Natural killer cell (primary cell): ENCODE measurements at places on chromosomes 1 and 21.

- DNase-seq: no peak
Measured at GRCh38 chr1:33378524-33378923, 52.4 kb downstream of the PHC2 start.

DNA sequence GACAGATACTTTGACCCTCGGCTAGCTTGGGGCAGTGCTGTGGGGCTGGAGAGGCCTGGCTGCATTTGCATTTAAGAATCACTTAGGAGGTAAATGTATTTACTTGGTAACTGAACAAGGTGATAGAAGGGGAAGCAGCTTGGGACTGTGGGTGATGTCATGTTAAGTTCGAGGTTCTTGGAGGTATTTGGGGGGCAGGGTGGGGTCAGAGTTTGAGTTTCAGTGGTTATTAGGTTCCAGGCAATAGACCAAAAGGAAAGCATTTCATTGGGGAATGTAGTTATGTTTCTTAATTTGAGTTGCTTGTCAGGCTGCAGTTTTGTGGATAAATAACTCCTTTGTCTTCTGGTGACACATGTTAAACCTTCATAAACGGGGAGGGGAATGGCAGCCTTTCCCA is 2.4 kb upstream of the FAM78B start:
- no peak for DNase-seq

- no peak for DNase-seq
Measured at GRCh38 chr1:233668146-233668724, 54.3 kb downstream of the KCNK1 start.

DNA sequence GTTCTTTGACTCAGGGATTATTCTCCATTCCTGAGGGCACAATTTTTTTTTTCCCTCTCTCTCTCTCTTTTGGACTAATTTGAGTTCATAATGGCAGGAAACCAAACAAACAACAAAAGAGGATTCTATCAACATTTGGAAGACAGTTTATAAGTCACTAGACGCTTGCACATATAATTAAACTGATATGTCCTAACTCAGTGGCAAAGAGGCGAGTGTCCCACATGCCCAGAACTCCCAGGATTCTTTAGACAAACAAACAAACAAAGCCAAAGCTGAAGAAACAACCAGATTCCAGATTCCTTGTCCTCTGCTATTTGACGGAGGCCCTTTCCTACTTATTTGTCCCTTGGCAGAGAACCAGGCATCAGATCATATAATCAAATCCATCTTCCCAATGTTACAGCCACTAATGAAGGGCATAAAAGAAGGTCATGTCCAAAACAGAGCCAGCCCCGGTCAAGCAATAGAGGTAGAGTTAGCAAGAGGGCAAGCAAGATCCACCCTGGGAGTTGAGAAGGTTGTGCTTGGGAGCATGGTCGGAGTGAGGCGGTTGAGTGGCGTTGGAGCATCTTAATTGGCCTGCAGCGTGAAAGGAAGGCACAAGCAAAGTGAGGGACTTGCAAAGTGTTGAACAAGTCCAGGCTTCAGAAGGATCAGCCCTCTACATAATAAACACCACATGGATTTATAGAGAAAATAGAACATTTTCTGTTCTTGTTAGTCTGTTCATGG is 30.3 kb downstream of the ZNF362 start:
- DNase-seq: no peak

DNA sequence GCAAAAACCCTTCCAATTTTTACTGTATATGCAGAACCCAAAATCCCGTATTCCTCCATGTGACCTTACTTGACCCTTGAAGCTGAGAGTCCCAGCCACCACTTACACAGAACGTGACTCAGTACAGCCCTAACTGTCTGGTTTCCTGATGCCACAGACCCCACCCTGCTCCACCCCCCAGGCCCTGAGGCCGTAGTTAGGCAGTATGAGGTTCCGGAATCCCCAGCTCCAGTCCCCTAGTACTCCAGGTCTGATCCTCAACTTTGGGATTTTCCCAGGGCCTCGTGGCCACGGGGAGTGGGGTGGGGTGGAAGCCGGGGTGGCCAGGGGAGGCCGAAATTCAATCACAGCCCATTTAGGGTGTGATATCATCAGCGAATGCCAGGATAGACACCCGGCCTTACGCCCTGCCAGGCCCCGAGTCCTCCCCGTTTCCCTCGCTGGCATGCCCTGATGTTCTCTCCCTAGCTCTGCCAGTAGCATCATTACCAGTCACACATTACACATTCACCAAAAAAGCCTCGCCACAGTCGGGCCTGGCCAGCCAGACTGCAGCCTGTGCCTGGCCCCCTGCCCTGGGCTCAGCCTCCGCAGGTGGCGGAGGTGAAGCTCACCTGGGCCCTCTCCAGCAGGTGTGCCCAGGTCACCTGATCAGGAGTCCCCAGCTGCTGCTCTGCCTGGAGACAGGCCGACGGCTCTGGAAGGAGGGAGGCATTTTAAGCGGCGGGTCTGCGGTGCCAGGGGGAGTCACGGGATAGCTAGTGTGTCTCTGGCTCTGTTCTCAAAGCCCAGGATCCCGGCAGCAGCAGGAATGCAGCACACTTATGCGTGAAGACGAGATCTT is 70.8 kb downstream of the SCCPDH start:
- DNase-seq: no peak

DNA sequence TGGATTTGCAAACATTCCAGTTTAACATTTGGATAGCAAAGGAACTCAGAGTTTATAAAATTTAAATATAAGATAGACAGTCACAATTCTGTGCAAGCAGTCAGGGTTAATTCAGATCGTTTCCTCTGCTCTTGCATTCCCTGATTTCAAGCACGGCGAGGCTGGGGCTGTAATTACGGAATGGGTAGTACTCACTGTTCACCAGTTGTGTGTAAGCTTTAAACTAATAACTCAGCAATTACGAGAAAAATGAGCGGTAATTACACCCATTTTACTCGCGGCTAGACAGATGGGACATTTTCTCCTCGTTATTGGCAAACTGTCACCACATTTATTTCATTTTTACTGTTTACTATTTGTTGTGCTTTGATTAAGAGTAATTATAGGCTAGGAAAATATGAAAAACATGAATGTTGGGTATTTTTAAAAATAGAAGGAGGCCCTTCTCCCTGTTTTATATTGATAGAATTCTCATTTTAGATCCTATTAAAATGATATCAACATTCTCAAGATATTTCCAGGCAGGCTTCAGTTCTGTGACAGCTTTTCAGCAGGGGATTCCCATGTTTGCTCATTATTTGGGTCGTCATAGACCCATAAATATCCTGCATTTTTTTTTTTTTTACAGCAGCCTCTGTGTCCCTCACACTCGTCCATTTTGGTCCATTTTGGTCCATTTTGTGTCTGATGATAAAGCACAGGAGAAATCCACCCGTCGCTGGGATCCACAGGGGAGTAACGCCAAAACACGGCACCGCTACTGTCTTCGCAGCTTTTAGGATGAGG is 208.3 kb downstream of the DSCAM start:
- DNase-seq: no peak

DNA sequence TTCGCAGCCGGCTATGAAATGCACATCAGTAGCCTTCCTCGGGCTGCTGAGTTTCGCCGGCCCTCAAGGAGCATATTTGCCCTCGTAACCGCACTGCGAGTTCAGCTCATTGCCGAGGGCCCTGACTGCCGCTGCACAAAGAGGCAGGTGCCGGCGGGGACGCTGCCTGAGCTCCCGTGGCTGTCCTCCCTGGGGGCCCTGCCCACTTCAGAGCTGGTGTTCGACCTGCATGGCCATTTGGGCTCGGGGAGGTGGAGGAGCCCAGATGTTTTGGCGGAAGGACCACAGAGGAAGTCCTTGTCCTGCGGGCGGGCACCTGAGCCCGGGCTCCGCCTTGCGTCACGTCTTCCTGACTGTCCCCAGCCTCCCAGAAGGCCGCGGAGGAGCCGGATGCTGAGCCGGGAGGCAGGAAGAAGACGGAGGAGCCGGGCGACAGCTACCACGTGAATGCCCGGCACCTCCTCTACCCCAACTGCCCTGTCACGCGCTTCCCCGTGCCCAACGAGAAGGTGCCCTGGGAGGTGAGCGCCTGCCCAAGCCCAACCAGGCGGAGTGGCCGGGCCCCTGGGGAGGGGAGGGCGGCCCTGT is 29.9 kb upstream of the LRRC3 start:
- DNase-seq: no peak

GRCh38 chr1:50295566-50295965 is 127.7 kb downstream of the DMRTA2 start:
- DNase-seq: no peak

- no peak for DNase-seq
Measured at GRCh38 chr1:165381745-165382505, 25.4 kb upstream of the LMX1A start.

GRCh38 chr21:41861255-41861654 is 17.9 kb downstream of the PRDM15 start:
- no peak for DNase-seq

GRCh38 chr1:2360588-2361364 is 30.6 kb downstream of the MORN1 start:
- DNase-seq: no peak

DNA sequence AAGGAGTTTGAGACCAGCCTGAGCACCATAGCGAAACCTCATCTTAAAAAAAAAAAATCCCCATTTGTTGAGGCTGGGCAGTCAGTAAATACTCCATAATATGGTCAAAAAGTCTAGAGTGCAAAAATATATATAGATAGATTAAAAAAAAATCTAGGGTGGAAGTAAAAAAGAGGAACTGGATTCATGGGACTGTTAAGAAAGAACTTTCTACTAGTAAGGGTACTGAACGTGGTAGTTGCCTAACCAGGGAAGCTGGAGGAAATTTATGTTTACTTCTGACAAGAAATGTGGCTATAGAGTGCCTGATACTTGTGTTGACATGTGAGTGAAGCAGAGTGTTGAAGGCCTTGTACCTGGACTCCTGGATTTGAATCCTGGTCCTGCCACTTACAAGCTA is 265.9 kb upstream of the FAM78B start:
- no peak for DNase-seq

DNA sequence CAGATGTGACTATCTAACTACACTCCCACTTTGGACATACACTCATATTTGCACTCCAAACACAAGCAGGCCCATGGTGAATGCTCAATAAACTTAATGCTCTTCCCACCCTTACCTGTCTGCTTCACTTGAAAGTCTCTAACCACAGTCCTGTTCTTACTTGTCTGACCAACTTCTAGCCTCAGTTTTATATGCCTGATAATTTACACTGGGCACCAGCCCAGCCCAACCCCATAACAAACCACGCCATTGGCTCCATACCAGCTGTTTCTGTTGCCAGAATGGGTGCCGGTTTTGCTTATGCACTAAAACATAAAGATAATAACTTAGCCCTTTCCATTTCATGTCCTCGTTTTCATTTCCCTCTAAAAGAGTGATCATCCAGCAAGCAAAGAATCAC is 395.4 kb downstream of the NTNG1 start:
- DNase-seq: no peak

- no peak for DNase-seq
Measured at GRCh38 chr1:55180075-55180670, 35.0 kb downstream of the USP24 start.
